Uterus (tissue), 4 donors: ENCODE measurements at places on chromosomes 1 and 21. TPM values are rescaled to one million over a fixed set of nuclear protein-coding genes. Genes with fewer than 3 reads are reported as not detected.

Gene MYCL
- 0.40 TPM for total RNA-seq

Gene PGLYRP3
- not detected for total RNA-seq

Gene FYB2
- 8.2 TPM for total RNA-seq

Gene RNF2
- total RNA-seq = 52.8 TPM

GRCh38 chr1:77014073-77014788 lies 147.0 kb downstream of the ST6GALNAC5 start:
- no peak for DNase-seq

Gene OR14A2
- total RNA-seq = not detected

DNA sequence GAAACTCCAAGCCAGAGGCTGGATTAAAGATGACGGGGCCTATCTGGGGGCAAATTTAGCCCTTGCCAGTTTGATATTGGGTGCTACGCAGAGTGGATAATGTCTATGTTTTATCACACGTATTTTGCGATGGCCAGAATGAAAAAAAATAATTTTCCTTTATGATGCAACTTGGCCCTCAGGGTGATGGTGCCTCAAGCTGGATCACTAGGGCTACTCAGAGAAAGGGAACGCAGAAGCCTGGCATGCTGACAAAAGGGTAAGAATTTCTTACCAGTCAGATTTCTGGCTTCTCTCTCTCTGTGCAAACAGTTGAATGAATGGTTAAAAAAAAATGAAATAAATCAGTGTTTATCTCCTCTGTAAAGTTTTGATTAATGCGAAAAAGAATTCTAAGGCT lies 32.6 kb upstream of the NEK2 start:
- DNase-seq = no peak

GRCh38 chr1:65233782-65234181 lies 75.6 kb upstream of the DNAJC6 start:
- DNase-seq = no peak

DNA sequence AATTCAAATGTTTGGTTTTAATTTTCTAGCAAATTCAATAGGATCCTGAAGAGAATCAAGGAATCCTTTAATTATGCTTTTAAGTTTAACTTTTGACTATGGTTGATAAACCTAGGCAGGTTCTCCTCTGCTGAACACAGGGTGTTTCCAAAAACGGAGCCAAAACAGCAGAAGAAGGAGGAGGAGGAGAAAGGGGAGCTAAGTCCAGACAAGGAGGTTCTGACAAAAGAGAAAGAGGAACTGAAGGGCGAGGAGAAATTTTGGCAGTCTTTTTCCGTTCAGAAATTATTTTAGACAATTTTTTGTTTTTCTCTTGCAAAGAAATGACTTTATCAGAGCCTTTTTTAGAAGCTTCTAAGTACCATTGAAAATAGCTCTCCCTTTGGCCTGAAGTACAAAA lies 33.2 kb upstream of the FNBP1L start:
- no peak for DNase-seq

GRCh38 chr1:41891199-41891896 lies 27.4 kb downstream of the HIVEP3 start:
- DNase-seq = no peak

GRCh38 chr21:42304556-42305454 lies 10.4 kb downstream of the TFF3 start:
- DNase-seq = no peak

DNA sequence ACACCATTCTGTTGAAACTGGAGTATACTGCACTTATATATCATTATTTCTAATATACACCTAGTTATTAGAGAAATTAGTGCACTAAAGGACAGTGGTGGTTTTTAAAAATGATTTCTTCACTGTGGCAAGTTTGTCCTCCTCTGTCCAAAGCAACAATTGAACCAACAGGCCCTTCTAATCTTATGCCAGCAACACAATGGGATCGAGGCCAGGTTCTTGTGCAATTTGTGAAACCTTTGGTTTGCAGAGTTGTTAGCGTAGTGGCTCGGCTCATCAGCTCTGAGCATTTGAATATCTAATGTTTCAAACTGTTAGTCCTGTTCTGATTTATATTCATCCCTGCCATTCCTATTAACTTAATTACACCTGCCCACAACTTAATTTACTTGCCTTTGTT lies 9.9 kb upstream of the LRRC39 start:
- peak; percentile 36 for DNase-seq

DNA sequence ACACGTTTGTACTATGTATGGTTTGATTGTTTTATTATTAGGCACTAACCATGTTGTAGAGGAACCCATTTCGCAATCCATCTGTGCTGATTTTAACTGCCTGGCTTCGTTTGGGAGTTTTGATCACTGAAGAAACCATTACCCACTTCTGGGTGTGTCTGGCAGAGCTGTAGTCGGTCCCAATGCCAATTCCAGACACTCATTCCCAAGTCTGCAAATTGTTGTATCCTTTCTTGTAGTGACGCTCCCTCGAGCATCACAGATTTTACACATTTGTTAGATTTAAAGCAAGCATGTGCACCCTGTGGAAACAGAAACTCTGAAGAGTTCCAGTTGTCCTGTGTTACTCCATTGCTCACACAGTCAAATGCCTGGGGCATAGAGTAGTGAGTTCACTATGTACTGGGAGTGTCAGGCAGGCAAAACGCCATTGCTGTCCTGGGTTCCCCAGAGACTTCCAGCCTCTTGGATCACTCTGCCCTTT lies 31.0 kb upstream of the EFCAB14 start:
- DNase-seq = no peak

- DNase-seq = no peak
These were observed 8.7 kb upstream of the SEC16B start for GRCh38 chr1:177978530-177978929.

Gene VAV3
- 4.1 TPM for total RNA-seq

Gene AMPD1
- total RNA-seq = not detected

Gene ESRRG
- 0.29 TPM for total RNA-seq

GRCh38 chr21:28834335-28835238 lies 158.1 kb downstream of the LTN1 start:
- DNase-seq = no peak

GRCh38 chr1:218415726-218416125 lies 70.6 kb downstream of the TGFB2 start:
- DNase-seq = no peak

- no peak for DNase-seq
These were observed 23.0 kb downstream of the CHD5 start for GRCh38 chr1:6157132-6157527.

Gene CFHR4
- total RNA-seq = not detected

Gene RAB42
- not detected for total RNA-seq

Gene PDC
- total RNA-seq = not detected

Gene MYOC
- 5.6 TPM for total RNA-seq

- DNase-seq = no peak
These were observed 936 bp upstream of the UBXN11 start for GRCh38 chr1:26307363-26307781.

DNA sequence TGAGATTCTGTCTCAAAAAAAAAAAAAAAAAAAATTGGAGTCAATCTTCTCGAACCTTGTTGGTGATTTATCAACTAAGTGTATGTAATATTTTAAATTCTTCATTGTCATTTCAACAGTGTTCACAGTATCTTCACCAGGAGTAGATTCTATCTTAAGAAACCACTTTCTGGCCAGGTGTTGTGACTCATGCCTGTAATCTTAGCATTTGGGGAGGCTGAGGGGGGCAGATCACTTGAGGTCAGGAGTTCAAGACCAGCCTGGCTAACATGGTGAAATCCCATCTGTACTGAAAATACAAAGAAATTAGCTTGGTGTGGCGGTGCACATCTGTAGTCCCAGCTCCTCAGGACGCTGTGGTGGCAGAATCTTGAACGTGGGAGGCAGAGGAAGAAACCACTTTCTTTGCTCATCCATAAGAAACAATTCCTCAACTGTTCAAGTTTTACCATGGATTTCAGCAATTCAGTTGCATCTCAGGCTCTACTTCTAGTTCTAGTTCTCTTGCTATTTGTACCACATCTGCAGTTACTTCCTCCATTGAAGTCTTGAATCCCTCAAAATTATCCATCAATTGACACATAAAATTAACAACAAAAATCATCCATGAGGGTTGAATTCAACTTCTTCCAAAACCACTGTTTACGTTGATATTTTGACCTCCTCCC lies 30.4 kb upstream of the EYA3 start:
- DNase-seq = no peak

DNA sequence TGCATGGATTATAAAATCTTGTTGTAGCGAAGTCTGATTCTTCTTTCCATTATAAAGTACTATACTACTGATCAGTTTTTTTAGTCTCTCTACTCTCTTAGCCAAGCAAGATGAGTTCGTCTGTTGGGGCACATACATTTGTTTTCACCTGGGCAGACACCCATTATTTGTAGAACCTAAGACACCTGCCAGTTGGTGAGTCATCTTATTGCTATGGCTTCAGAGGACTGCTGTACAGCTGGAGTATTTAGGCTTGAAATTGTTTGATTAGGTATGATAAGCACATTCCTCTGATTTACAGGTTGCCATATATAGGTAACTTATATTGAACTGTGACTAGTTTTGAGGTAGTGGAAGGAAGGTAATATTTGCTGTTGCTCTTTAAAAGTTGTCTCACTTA lies 17.2 kb downstream of the RBM15 start:
- DNase-seq = no peak

- DNase-seq = no peak
These were observed 114.8 kb upstream of the PTGFR start for GRCh38 chr1:78375996-78376395.

Gene GIPC2
- 5.6 TPM for total RNA-seq

Gene IGFN1
- 5.4 TPM for total RNA-seq

- DNase-seq = no peak
These were observed 2.5 kb downstream of the UBASH3A start for GRCh38 chr21:42406201-42406621.

- no peak for DNase-seq
These were observed 184.4 kb downstream of the SIPA1L2 start for GRCh38 chr1:232445361-232446106.

Gene CLCA4
- not detected for total RNA-seq

DNA sequence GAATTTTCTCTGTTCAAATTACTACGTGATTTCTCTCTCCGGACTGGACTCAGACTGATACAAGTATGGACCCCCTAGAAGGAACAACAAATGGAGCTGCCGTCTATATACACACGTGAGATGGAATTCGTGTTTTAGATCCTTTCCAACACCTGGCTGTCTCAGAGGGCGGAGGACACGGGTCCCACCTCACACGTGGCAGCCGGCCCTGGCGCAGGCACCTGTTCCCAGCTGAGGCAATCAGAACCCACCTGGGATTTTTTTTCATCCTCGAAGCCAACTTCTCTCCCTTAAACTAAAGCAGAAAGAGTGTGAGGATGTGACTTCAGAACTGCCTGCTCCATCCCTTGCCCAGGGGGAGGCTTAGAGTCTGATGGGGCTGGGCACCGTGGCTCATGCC lies 34.1 kb upstream of the SCCPDH start:
- DNase-seq = no peak

GRCh38 chr1:207051191-207051943 lies at the start of gene YOD1:
YOD1 (minus strand) TSS chr1:207051208; CDS start chr1:207051030, 178 bp downstream.
- no peak for DNase-seq

Gene OR2L3
- total RNA-seq = not detected

DNA sequence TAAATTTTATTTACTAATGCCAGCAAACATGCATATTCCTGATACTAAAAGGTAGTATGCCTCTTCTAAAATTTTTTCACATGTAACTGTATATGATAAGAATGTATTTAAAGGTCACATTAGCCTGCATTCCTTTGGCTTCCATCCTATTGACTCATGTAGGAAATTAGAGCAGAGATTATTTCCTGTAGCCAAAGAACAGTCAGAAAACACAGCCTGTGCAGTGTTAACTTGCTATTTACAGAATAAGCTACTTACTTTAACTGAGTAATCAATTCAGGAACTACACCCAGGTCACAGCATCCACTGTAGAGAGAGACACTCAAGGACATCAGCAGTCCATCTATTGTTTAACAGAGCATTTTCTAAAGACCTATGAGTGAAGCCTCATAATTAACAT lies 154.5 kb upstream of the ADGRL4 start:
- no peak for DNase-seq

DNA sequence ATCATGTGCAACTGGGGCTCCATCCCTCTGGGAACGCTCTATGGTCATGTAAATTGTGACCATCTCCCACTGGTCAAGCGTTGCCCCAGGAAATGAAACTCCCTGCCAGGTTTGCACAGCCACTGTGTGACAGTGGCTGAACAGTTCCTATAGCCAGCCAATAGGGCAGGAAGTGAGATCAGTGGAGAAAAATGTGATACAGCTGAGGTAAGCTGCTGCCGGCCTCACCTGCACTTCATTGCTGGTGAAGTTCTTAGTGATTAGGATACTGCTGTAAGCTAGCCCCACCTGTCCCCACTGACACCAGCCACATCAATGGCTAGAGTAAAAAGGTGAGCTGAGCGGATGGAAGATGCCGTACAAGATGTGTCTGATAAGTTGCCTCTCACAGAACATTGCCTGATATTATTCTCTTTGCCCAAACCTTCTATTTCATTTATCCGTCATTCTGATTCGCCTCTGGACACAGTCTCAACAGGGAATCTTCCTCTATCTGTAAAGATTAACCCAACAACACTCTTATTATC lies 38.4 kb upstream of the CDC42BPA start:
- DNase-seq = no peak

- no peak for DNase-seq
These were observed 3.5 kb upstream of the TRIT1 start for GRCh38 chr1:39886757-39887231.

- DNase-seq = no peak
These were observed 312.2 kb downstream of the SPATA17 start for GRCh38 chr1:217943361-217943760.

DNA sequence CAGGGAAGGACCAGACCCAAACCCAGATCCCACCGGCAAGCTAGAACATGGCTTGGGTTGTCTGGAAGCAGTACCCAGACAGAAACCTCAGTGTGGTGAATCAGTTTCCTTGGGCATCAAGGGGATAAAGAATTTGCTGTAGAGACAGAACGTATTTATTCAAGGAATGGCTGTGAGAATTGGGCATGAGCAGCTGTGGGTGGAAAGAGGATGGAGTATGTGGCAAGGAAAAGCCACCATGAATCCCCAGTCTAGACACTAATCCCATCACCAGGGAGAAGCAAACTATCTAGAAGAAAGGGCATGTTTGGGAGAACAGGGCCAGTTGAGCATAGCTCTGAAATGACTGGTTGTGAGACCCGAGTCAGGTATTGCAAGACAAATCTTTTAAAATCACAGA lies 109.2 kb downstream of the TOMM20 start:
- no peak for DNase-seq
